ENCODE measurements at places on chromosomes 5 and 9. TPM values are rescaled to one million over a fixed set of nuclear protein-coding genes. Genes with fewer than 3 reads are reported as not detected.
A peak's percentile ranks its signal among the peaks of the same experiment; 100 is the strongest.

DNA sequence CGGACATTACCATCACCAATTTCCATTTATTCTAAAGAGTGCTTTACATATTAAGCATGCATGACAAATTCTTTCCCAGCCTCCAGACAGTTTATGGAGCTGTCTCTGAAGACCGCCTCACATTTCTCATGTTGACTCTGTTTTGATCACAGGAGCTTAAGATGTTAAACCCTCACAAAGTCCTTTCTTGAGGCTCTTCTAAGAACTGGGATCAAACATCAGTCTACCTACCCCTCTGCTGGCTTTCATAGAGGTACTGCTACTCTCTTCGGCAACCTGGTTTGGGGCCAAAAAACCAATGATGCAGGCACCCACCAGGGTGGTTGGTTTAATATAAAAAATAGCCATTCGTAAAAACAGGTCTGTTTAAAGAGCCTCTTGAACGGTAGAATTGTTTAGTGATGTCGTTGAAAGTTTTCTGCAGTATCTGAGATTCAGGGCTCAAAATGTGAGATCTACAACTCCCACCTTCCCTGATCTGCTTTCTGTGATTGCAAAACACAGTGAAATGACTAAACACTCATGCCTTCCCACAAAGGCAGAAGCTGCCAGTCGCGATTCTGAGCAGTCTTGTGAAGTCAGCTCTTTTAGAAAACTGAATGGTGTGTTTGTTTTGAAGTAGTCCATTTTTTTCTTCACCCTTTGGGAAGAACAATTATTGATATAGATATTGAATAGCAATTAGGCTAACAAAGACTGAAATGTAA, 3.5 kb downstream of the RXFP3 start:
- peaks cover 11% of the 10 kb centered on the region for H3K27me3 ChIP-seq
- H3K4me3 ChIP-seq = no peak overlapping the region
- no peak overlapping the region for H3K27ac ChIP-seq

DNA sequence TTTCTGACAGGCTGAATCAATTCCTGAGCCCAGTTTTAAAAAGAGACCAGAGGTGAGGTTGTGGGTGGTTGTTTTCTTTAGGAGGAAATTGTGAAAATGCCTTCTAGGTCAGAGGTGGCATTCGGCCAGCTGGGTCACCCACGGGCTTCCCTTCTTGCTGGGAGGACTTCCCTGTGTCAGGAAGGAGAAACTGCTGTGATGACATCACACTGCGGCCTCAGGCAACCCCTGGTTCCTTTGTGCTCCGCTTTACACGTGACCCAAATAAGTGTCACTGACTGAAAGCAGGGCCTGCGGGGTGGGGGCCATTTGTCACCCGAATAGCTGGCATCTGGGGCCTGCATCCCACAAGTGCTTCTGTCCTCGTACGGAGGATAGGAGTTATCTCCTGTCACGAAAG, 39.7 kb downstream of the FABP6 start:
- no peak for DNase-seq
- no peaks in the 10 kb centered on the region for H3K27me3 ChIP-seq
- peaks cover 14% of the 10 kb centered on the region for H3K4me1 ChIP-seq
- no peak overlapping the region for H3K27ac ChIP-seq
- H3K4me3 ChIP-seq = no peak overlapping the region

NUTM2G gene
- total RNA-seq = 0.57 TPM

DNA sequence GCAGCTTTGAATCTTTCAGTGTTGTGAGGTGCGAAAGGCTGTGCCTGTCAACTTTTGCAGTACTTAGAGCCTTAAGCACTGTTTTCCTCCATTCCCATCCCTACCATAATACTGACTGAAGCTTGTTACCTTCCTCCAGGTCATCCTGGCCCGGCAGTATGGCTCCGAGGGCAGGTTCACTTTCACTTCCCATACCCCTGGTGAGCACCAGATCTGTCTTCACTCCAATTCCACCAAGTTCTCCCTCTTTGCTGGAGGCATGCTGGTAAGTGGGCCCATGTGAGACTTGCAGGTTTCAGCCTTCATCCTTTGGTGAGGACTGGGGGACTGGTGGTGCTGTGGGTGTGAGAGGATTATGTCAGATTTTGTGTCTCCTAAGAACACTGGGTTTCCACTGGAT, 1.5 kb downstream of the TMED9 start:
- H3K4me3 ChIP-seq = peak overlapping the region; percentile 96
- H3K27me3 ChIP-seq = no peaks in the 10 kb centered on the region
- H3K27ac ChIP-seq = no peak overlapping the region
- no peak for DNase-seq
- H3K36me3 ChIP-seq = peaks cover 25% of the 10 kb centered on the region
- H3K4me1 ChIP-seq = no peaks in the 10 kb centered on the region

UBAP1 gene
- total RNA-seq = 32.6 TPM

DNA sequence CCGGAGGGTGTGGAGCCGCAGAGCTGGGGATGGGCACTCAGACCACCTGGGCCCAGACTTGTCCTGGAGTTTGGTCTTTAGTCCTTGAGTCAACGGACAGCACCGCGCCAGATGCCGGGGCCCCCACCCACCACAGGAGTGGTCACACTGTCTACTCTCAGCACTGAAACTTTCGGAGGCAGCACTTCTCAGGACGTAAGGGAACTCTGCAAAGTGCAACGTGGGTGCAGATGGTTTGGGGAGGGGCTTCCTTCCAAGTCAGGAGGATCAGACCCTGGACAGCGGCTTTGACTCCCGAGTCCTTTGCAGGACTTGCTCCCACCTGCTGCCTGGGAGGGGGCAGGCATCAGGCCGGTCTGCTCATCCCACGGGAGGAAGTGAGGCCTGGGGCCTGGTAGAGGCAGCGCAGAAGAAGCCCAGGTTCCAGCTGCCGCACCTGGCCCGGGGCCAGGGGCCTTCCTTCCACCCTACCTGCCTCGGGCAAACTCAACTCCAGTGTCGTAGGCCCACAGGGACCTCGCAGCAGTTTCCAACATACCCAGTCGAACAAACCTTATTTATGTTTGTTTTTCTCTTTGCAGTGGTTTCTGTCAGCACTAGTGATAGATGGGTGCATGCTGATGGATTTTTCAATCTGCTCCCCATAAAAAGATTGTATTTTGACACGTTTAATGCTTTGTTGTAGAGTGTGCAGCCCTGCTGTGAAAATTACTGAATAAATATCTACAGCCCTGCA, 149.8 kb upstream of the PPP1R26 start:
- no peak overlapping the region for H3K4me3 ChIP-seq
- peak; percentile 71 for DNase-seq
- no peaks in the 10 kb centered on the region for H3K4me1 ChIP-seq
- H3K36me3 ChIP-seq = peaks cover 15% of the 10 kb centered on the region
- H3K27ac ChIP-seq = no peak overlapping the region
- no peaks in the 10 kb centered on the region for H3K27me3 ChIP-seq

SLC25A2 gene
- not detected for total RNA-seq

- no peaks in the 10 kb centered on the region for H3K27me3 ChIP-seq
- no peak overlapping the region for H3K27ac ChIP-seq
- no peak overlapping the region for H3K4me3 ChIP-seq
These were observed 10.4 kb upstream of the EEIG1 start for GRCh38 chr9:127991017-127991756.

DNA sequence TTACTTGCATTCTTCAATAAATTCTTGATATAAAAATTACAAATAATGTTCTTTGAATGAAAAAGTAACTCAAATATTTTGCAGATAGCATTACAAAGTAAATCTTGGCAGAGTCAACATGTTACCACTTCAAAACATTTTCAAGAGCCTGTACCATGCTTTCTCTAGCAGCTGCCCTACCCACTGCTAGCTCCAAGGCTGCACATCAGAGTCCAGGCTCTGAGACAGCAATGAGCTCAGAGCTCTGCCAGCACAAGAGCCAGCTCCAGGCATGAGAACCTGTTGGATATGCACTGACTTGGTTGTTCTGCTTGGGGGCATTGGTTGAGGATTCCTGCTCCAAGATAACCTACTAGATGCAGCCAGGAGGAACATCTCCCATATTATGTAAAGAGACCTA, 211.3 kb upstream of the HAPLN1 start:
- H3K4me3 ChIP-seq = no peak overlapping the region
- no peaks in the 10 kb centered on the region for H3K36me3 ChIP-seq
- no peaks in the 10 kb centered on the region for H3K27me3 ChIP-seq
- no peak for DNase-seq
- H3K4me1 ChIP-seq = no peaks in the 10 kb centered on the region

- no peak overlapping the region for H3K4me3 ChIP-seq
- H3K27me3 ChIP-seq = no peaks in the 10 kb centered on the region
- no peak overlapping the region for H3K27ac ChIP-seq
- no peak for DNase-seq
- H3K4me1 ChIP-seq = no peaks in the 10 kb centered on the region
These were observed 302.6 kb downstream of the ARHGEF28 start for GRCh38 chr5:73928476-73929070.

MLANA gene
- total RNA-seq = not detected

FBXO38 gene
- 39.5 TPM for total RNA-seq

DNA sequence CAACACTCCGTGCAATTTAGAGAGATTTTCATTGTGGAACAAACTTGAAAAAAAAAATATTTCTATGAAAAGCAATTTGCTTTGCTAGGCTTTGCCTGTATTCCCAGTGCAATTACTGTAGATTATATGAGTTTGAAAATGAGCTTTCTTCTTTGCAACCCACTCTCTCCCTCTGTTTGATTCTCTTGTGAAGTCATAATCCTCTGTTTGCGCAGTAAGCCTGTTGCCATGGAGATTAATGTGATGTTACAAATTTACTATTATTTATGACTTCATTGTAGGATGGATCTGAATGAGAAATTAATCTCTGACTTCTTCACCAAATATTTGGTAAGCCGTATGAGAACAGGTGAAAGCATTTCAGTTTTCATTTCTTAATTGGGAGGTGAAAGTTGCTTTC, 320.3 kb downstream of the SPATA31D1 start:
- H3K4me3 ChIP-seq = no peak overlapping the region
- H3K27ac ChIP-seq = no peak overlapping the region
- DNase-seq = no peak
- no peaks in the 10 kb centered on the region for H3K4me1 ChIP-seq

WNT8A gene
- total RNA-seq = 0.26 TPM

DNA sequence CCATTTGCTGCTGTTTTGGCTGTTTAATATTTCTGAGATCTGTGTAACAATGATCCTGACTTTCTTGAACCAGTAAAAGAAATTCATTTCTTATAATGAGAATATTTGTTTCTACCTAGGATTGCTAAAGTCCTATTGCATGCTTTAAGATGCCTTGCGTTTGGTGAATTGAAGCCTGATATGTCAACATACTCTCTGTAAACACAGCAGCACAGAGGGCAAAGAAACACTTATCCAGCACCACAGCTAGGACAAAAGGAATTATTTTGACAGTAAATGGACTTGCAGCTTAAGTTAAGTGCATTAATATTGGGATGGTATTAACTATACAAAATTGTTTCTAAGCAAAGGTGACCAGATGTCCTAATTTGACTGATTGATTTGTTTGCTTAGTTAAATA, 2031.2 kb upstream of the CDH6 start:
- no peak for DNase-seq
- H3K4me3 ChIP-seq = no peak overlapping the region
- no peaks in the 10 kb centered on the region for H3K27me3 ChIP-seq
- 0 out of 2 replicates have a peak, but pooled peaks cover 2% of the 10 kb centered on the region for H3K4me1 ChIP-seq
- no peak overlapping the region for H3K27ac ChIP-seq
- H3K36me3 ChIP-seq = no peaks in the 10 kb centered on the region

DNA sequence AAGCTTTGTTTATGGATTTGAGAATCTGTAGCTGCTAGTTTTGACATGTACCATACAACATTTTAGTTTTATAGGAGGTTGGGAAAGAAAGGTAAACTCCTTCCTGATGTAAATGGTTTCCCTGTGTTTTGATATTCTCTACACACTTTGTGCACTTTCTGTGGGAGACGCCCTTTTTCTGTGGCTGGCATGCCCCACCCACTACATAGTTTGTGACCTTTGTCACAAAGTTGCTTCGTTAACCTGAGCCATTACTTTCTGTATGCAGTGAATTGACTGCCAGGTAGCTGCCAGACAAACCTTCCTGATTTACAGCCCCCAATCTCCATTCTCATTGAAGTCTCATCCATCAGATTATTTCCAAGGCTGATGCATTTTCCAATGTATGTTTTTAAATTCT, 90.6 kb downstream of the NLN start:
- H3K4me3 ChIP-seq = no peak overlapping the region
- H3K27ac ChIP-seq = no peak overlapping the region

- H3K36me3 ChIP-seq = no peaks in the 10 kb centered on the region
- no peaks in the 10 kb centered on the region for H3K4me1 ChIP-seq
- no peaks in the 10 kb centered on the region for H3K27me3 ChIP-seq
These were observed 31.2 kb downstream of the NLN start for GRCh38 chr5:65753189-65753588.

- no peaks in the 10 kb centered on the region for H3K4me1 ChIP-seq
- H3K27ac ChIP-seq = no peak overlapping the region
- no peak overlapping the region for H3K4me3 ChIP-seq
- DNase-seq = no peak
- no peaks in the 10 kb centered on the region for H3K27me3 ChIP-seq
These were observed 85.4 kb downstream of the NTRK2 start for GRCh38 chr9:84754881-84755280.

DNA sequence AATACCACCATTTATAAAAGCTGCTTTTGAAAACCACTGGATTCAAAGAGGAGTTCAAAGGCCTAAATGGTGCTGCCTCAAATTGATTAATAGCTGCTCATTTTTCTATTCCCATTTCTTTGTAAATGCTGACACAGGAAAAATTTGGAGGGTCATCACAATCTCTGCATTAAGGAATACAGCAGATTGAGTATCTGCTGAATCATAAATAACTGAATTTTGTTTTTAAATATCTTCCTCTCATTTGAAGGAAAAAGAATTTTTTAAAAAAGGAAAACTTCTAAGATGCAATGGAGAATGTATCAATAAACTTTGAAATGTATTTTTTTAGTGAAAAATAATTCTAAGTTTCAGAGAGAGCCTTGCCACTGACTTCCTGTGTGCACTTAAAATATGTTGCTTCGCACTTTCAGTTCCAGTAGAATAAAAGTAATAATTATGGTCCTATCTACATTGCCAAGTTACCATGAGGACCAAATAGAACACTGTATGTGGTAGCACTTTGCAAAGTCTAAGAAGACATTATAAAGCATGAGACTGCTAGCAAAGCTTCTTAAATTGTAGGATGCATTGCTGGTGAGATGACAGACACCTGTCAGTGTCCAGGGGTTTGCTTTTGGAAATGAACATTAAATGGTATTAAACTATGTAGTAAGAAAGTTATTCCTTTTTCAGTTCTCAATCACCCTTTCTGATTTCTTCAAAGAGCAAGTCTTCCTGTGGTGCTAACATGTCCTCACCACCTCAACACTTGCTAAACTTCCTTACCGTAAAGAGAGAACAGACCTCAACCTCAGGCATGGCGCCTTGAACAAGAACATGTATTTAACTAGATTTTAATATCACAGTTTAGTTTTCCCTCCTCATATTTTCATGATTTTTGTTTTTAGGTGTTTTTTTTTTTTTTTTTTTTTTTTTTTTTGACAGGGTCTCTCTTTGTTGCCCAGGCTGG, 555.1 kb downstream of the EBF1 start:
- no peak for DNase-seq
- no peaks in the 10 kb centered on the region for H3K4me1 ChIP-seq
- peaks cover 6% of the 10 kb centered on the region for H3K36me3 ChIP-seq
- no peak overlapping the region for H3K4me3 ChIP-seq

All from H9 (cell line).